ENCODE measurements at places on chromosomes 6 and 20. TPM values are rescaled to one million over a fixed set of nuclear protein-coding genes. Genes with fewer than 3 reads are reported as not detected.
A peak's percentile ranks its signal among the peaks of the same experiment; 100 is the strongest.

- no peaks in the 10 kb centered on the region for H3K27me3 ChIP-seq
- no peak within 1 kb of the TSS for H3K4me3 ChIP-seq
- H3K4me1 ChIP-seq = peaks cover 8% of the 10 kb centered on the region
- H3K36me3 ChIP-seq = no peaks in the 10 kb centered on the region
- DNase-seq = no peak
These were observed at the start of gene BPIFB3 for GRCh38 chr20:33053291-33054106. TSS of gene BPIFB3 (plus strand) at chr20:33053903. CDS start at chr20:33055436, 1,533 bp downstream.

- DNase-seq = no peak
- no peaks in the 10 kb centered on the region for H3K36me3 ChIP-seq
- no peaks in the 10 kb centered on the region for H3K4me1 ChIP-seq
- no peaks in the 10 kb centered on the region for H3K27me3 ChIP-seq
- no peak overlapping the region for H3K4me3 ChIP-seq
These were observed 304.1 kb downstream of the RFPL4B start for GRCh38 chr6:112651239-112651638.

DNA sequence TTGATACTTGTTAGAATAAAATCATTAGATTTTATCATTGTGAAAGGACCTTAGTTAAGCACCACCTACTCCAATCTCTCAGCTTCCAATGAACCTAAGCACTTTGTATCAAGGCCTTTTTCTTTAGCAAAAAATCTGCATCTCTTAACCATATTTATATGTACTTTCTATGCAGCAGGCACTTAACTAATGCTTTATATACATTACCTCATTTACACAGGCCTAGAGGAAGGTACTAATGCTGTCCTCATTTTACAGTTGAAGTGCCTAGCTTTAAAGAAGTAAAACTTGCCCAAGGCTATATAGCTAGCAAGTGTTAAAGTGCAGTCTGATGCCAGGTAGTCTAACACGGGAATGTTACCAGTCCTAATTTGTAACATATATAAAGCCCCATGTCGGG lies 14.0 kb downstream of the MAP3K7 start:
- peaks cover 20% of the 10 kb centered on the region for H3K36me3 ChIP-seq
- DNase-seq = no peak
- no peak overlapping the region for H3K27ac ChIP-seq
- no peaks in the 10 kb centered on the region for H3K27me3 ChIP-seq
- H3K4me1 ChIP-seq = peaks cover 22% of the 10 kb centered on the region

- peak; percentile 47 for DNase-seq
- peaks cover 18% of the 10 kb centered on the region for H3K36me3 ChIP-seq
- H3K27ac ChIP-seq = peak overlapping the region; percentile 96
- H3K4me3 ChIP-seq = peak overlapping the region; percentile 93
These were observed 80.4 kb upstream of the BTN3A2 start for GRCh38 chr6:26284537-26285142.

DNA sequence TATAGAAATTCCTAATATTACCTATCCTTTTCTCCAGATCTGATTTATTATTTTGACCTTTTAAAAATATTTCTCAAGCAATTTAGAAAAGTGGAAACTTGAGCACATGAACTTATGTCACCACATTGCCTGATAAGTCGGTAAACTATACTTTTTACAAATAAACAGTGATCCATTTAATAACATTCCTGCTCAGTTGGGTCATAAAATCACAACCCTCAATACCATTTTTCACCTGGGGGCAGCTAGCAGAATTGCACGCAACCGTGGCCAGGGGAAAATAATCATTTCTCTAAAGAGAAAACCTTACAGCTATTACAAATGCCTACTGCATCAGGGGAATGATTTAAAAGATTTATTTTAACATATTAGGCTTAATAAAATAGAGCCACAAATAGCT lies 614.5 kb downstream of the PHF3 start:
- H3K36me3 ChIP-seq = peaks cover 4% of the 10 kb centered on the region
- H3K27me3 ChIP-seq = no peaks in the 10 kb centered on the region
- H3K4me1 ChIP-seq = no peaks in the 10 kb centered on the region
- H3K27ac ChIP-seq = no peak overlapping the region

GRCh38 chr6:77587963-77588362 lies 64.9 kb upstream of the MEI4 start:
- no peaks in the 10 kb centered on the region for H3K36me3 ChIP-seq
- H3K27ac ChIP-seq = no peak overlapping the region
- H3K27me3 ChIP-seq = no peaks in the 10 kb centered on the region
- no peaks in the 10 kb centered on the region for H3K4me1 ChIP-seq

- H3K4me3 ChIP-seq = no peak overlapping the region
- no peaks in the 10 kb centered on the region for H3K4me1 ChIP-seq
- no peak for DNase-seq
- no peaks in the 10 kb centered on the region for H3K27me3 ChIP-seq
- no peak overlapping the region for H3K27ac ChIP-seq
These were observed 43.3 kb downstream of the TMEM170B start for GRCh38 chr6:11580686-11581405.

- no peak overlapping the region for H3K4me3 ChIP-seq
- peaks cover 15% of the 10 kb centered on the region for H3K4me1 ChIP-seq
- H3K36me3 ChIP-seq = no peaks in the 10 kb centered on the region
- DNase-seq = no peak
- H3K27ac ChIP-seq = no peak overlapping the region
These were observed 110.6 kb downstream of the PLEKHG1 start for GRCh38 chr6:150710236-150710635.

- no peaks in the 10 kb centered on the region for H3K4me1 ChIP-seq
- H3K27me3 ChIP-seq = peaks cover 5% of the 10 kb centered on the region
- no peak overlapping the region for H3K4me3 ChIP-seq
- H3K27ac ChIP-seq = no peak overlapping the region
- no peaks in the 10 kb centered on the region for H3K36me3 ChIP-seq
- DNase-seq = no peak
These were observed 405.7 kb downstream of the LMBRD1 start for GRCh38 chr6:69391106-69391505.

DNA sequence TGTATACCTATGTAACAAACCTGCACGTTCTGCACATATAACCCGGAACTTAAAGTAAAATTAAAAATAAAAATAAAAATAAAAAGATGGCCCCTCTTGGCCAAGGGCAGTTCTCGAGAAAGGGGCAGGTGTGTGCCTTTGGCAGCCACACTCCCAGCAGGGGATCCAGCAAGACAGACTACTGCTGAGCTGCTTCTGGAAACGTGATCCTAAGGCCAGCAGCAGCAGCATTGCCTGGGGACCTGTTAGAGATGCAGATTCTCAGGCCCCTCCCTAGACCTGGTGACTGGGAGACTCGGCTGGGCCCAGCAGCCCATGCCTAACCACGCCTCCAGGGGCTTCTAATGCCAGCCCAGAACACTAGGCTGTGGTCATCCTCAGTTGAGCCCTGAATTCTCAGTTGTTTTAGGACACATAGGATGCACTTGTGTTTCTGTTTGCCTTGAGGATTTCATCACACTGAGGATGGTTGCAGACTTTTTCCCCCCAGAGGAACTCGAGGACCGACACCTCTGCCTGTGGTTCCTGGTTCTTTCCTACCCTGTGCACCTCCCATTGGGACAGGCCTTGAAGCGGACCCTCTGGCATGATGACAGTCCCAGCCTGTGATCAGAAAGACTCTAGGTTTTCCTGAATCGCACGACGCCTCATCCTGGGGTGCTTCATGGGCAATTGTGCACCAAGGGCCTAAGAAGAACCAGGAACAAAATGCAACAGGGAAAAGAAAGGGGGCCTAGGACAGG lies 105.9 kb downstream of the TOX2 start:
- peak overlapping the region; percentile 73 for H3K4me3 ChIP-seq
- H3K27ac ChIP-seq = no peak overlapping the region
- no peaks in the 10 kb centered on the region for H3K36me3 ChIP-seq
- peaks cover 20% of the 10 kb centered on the region for H3K4me1 ChIP-seq

GRCh38 chr6:43900916-43901732 lies 131.1 kb downstream of the VEGFA start:
- H3K4me3 ChIP-seq = no peak overlapping the region
- no peak overlapping the region for H3K27ac ChIP-seq
- H3K4me1 ChIP-seq = no peaks in the 10 kb centered on the region
- H3K27me3 ChIP-seq = no peaks in the 10 kb centered on the region
- no peak for DNase-seq

DNA sequence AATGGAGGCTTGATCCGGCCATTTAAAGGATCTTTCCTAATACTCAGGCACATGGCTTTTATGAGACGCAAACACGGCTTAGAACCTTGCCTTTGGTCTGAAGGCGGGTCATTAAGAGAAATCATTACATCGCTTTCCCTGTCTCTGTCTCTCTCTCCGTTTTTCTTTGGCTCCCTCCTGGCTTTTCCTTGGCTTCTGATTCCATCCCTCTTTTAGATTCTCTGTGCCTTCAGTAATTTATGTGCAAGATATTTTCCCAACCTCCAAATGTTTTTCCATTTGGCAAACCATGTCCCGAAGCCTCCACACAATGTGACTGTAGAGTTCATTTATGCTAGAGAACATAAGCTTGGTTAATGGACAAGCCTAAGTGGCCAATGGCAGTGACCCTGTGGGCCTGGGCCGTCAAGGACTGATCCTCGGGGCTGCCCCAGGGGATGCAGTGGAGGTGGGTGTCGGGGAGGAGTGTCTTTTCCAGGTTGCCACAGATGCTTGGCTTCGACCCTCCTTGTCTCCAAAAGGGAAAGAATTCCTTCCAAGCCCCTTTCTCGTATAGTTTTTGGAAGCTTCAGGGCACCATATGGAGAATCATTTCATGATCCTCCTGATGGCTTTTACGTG lies 157.0 kb downstream of the SCML4 start:
- H3K4me3 ChIP-seq = no peak overlapping the region
- no peak overlapping the region for H3K27ac ChIP-seq
- H3K27me3 ChIP-seq = no peaks in the 10 kb centered on the region

DNA sequence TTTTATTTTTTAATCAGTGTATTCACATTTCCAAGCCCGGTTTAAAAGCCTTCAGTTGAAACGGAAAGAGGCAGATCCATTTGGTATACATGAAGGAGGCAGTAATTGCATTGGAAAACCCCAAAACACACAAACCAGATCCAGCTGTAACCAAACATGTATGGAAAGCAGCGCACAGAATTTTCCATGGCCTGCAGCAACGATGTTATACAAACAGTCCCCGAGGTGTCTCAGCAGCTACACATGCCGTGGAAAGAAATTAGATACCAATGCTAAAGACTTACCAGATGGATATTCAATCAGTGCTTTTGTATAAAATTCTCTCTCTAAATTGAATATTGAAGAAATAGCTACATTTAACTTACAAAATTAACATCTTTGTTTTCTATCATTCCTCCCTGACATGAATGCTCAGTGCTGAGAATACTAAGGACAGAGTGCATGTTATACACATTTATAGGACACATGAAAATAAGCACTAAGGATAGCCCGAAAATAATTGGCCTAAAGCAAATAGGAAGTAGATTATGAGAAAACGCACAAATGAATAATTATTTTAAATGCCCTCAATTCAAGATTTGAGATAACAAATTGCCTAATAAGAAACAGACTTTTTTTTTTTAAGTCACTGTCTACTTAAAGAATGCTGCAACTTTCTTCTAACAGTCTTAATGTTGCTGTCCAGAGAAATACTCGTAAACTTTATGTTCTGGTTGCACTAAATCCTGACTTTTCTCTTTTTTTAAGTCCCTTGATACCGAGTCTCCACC lies 713.1 kb downstream of the HDGFL1 start:
- no peaks in the 10 kb centered on the region for H3K4me1 ChIP-seq
- peaks cover 2% of the 10 kb centered on the region for H3K27me3 ChIP-seq
- no peak for DNase-seq
- H3K4me3 ChIP-seq = no peak overlapping the region

DNA sequence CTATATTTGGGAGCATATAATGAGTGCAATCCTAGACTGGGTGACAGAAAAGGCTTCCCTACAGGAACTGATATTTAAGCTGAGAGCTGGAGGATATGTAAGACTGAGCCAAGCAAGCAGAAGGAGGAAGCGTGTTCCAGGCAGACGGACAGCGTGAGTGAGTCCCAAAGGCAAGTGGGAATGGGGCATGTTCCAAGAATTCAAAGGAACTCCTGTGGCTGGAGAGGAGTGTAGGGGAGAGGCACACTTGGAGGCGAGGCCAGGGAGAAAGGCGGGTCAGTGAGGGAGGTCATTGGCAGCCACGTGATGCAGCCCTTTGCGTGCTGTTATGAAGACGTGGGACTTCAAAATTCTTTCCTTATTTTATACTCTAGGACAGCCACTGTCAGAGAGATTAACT lies 27.9 kb upstream of the SGK1 start:
- no peak overlapping the region for H3K27ac ChIP-seq
- peaks cover 7% of the 10 kb centered on the region for H3K4me1 ChIP-seq
- no peaks in the 10 kb centered on the region for H3K27me3 ChIP-seq
- no peak overlapping the region for H3K4me3 ChIP-seq

DNA sequence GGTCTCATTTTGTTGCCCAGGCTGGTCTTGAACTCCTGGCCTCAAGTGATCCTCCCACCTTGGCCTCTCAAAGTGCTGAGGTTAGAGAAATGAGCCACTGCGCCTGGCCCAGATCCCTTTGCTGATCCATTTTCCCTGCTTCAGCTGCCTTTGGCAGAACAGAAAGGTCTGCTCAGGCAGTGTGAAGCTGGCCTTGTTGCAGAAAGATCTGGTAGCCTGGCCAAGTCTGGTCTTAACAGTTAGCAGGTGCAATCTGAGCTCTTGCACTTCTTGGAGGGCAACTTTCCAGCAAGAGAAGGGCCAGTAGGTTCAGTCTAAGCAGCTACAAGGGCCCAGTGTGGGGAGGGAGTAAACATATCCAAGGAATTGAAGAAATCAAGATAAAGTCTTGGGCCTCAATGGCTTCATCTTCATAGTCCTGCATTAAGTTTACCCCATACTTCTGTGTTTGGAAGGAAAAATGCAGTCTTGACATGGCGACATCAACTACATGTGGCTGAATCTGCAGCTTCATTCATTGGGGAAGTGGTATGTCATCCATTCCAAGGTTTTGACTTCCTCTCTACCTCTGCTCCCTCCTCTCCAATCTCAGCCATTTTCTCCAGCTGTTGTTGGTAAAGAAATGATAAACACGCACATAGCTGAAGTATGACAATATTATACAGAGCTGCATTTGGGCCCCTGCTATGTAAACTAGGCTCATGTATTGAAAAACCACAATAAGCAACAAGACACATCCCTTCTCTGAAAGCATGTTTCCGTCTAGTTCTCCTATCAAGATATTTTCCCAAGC lies 39.0 kb upstream of the NEDD9 start:
- no peaks in the 10 kb centered on the region for H3K27me3 ChIP-seq
- peaks cover 25% of the 10 kb centered on the region for H3K36me3 ChIP-seq
- peaks cover 9% of the 10 kb centered on the region for H3K4me1 ChIP-seq
- no peak for DNase-seq

DNA sequence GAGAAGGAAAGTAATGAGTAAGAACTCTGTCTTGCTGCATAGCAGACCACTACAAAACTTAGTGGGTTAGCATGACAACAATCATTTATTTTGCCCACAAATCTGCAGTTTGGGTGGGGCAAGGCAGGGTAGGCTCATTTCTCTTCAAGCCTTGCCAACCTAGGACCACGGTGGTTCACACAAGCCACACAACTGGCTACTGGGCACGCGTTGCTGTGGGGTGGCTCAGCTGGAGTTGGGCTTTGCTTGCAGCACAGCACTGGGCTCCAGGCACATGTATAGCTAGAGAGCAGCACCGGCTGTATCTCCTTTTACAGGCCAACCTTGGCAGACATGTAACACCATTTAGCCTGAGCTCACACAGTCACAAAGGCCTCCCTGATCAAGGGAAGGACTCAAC lies 4.6 kb upstream of the NXT1 start:
- H3K27me3 ChIP-seq = no peaks in the 10 kb centered on the region
- no peaks in the 10 kb centered on the region for H3K36me3 ChIP-seq
- H3K27ac ChIP-seq = no peak overlapping the region
- peaks cover 9% of the 10 kb centered on the region for H3K4me1 ChIP-seq

AKAP7 gene
- 19.2 TPM for total RNA-seq

MTFR2 gene
- total RNA-seq = 3.5 TPM

TOP1 gene
- 48.3 TPM for total RNA-seq

PTGIS gene
- not detected for total RNA-seq

NR2E1 gene
- total RNA-seq = not detected

WFDC10B gene
- total RNA-seq = not detected

SLC25A27 gene
- total RNA-seq = 9.2 TPM

MLN gene
- not detected for total RNA-seq

All from naive thymus-derived CD8-positive, alpha-beta T cell (primary cell).